CD4-positive, alpha-beta T cell treated with Interleukin-21 for 1 hour (primary cell): ENCODE measurements at places on chromosomes 6 and 20.
A peak's percentile ranks its signal among the peaks of the same experiment; 100 is the strongest.

DNA sequence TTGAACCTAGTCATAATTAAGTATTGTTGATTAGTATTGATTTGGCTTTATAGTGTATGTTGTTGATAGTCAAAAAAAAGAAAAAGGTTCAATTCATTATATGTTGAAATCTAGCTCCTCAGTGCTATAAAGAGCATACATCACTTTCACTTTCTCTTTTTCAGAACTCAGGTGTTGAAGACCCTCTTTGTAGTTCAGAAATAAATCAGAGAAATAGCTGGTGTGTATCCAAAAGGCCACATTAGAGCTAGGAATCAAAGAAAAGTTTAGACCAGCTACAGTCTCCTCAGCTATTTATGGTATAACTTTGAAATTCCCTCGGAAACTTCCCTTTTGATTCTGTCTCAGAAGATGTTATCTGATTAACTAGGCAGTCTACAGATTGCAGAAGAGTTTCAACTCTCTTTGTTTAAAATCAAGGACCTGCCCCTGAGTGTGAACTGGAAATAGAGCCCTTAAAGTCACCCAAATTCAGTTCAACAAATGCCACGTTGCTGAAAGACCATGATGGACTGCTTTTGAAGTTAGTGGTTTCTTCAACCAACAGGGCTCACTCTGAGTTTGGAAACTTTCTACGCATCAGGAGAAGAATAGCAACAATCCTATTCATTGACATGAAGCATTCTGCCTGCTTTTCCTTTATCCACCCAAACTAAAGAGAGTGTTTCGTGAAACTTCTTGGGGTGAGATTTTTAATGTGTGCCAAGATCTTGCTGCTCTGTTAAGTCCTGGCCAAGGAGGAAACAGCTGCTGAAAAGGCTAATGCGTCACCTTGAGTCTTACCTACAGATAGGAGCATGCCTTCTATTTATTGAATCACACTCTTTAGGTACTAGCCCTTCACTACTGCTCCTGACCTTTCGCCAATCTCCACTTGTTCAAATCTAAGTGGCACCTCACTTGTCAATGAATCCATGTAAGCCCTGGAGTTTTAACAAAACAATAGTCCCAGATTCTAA lies 111.7 kb downstream of the TNFRSF21 start:
- no peak for DNase-seq

DNA sequence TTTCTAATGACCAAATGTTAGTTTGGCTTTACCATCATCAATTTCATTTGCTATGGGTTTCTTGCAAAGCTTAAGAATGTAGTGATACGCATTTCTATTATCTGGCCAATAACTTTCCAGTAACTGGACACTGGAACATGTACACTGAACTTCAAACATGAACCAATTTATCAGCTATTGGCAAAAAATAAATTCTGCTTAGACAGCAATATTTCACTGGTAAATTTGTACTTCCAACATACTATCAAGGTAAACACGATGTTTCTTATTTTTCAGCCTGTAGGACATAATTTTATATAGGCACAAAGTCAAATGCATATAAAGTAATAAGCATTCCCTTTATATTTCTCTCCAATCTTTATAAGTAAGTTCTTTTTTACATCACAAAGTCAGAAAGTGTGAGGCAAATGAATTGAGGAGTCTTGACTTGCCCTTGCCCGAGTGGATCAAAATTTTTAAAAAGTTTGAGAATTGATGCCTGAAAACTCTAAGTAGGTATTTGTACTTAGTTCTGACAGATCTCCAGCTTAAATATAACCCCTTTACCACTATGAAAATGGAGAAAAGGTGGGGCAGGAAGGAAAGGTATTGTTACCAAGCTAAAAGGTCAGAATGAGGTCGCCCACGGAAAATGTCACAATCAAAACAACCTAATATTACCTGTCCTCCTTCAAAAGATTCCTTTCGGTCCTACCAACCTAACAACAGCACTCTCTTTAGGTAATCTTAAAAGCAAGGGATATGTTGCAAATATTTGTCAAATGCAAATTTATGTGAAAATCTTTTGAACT lies 41.3 kb downstream of the STK38 start:
- no peak for DNase-seq

GRCh38 chr20:5735845-5736510 lies 14.2 kb upstream of the SHLD1 start:
- no peak for DNase-seq

DNA sequence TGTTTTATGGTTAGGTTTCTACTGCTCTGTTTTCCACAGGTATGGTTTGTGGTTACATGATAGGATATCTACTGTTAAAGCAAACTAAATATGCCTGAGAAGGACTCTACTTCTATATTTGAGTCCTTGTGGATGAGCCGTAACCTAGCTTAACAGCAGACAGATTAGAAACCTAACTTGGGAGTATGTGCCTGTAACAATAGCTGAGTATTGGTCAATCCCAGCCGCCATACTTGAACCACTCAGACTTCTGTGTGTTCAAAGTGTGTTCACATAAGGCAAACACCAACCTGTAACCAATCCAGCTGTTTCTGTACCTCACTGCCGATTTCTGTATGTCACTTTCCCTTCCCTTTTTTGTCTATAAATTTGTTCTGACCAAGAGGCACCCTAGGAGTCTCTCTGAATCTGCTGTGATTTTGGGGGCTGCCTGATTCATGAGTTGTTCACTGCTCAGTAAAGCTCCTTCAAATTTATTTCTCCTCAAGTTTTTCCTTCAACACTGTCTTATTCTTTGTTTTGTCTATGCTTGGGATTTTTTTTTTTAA lies 37.1 kb downstream of the PHF3 start:
- DNase-seq = no peak

GRCh38 chr6:24980507-24981385 lies 45.0 kb upstream of the RIPOR2 start:
- no peak for DNase-seq

DNA sequence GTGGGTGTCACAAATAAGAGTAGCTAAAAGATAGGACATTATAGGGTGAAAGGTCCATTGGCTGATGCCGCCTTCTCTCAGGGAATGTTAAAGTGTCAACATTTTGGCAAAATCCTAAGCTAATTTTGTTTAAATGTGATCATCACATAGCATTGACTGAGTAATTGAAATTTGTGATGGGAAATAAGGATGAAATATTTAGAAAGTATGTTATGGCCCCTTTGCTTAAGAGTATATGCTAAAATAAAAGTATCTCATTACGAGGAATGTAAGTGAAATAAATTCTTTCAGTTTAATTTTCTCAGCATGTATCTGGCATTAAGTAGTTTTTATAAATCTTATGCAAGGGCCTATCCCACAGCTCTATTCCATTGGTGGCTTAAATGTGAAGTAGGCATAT lies 229.2 kb downstream of the PRL start:
- DNase-seq = no peak

DNA sequence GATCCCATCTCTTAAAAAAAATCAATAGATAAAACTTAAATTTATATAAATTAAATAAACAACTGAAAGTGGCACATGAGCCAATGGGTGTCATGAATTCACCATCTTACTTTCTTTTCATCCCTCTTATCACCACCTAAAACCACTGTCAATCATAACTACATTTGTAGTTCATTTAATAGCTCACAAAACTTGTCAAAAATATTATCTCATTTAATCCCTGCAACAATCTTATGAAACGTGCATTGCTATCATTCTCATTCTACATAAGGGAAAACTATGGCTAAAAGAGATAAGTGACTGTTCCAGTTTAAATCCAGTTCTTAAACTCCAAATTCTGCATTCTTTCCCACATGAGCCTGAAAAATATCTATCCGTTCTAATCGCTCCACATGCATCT lies 80.6 kb upstream of the BEND6 start:
- DNase-seq = no peak

GRCh38 chr20:25178563-25179438 lies 16.7 kb upstream of the ENTPD6 start:
- DNase-seq = peak; percentile 59

GRCh38 chr20:24381886-24382285 lies 87.5 kb upstream of the SYNDIG1 start:
- no peak for DNase-seq

GRCh38 chr6:118581489-118581959 lies 33.4 kb downstream of the PLN start:
- DNase-seq = peak; percentile 6

DNA sequence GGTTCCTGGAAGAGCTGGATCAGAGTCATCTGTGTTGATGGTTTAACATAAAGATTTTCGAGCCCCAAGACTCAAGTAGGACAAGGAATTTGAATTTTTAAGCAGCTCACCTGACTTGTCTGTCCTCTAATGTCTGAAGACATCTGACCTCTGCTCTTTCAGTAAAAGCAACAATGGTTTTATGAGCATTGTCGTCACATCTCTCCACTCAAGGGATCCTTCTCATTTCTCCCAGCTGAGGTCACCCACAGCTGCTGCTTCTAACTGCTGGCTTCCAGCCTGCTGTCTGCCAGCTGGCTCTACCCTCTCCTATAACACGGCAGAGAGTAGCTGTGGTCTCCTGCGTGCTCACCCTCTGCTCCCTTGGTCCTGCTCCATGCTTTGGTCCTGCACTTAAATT lies 24.7 kb upstream of the HDAC2 start:
- DNase-seq = no peak

- no peak for DNase-seq
Observed at GRCh38 chr6:109396046-109396718, 13.9 kb upstream of the CD164 start.

DNA sequence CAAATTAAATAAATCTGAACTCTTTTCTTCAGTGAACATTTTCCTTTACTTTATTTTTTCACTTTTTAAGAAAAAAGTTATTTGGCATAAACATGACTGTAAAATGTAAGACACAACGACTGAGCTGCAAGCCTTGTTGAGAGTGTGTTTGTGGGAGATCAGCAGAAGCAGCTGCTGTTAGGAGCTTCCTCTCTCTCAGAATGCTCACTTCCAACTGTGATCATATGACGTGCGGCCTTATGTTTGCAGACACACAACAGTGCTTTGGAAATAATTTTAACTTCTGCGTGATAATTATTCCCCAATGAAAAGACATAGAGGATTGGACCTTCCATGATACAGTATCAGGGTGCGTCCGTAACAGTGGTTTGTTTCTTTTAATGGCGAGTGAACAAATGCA lies 104.0 kb downstream of the ARHGAP18 start:
- DNase-seq = no peak

- DNase-seq = no peak
Observed at GRCh38 chr20:51979226-51979625, 176.9 kb upstream of the SALL4 start.
